ENCODE measurements at places on chromosomes 3 and 15.

- DNase-seq: no peak
Measured at GRCh38 chr3:135539854-135540253, 425.7 kb upstream of the PPP2R3A start.

DNA sequence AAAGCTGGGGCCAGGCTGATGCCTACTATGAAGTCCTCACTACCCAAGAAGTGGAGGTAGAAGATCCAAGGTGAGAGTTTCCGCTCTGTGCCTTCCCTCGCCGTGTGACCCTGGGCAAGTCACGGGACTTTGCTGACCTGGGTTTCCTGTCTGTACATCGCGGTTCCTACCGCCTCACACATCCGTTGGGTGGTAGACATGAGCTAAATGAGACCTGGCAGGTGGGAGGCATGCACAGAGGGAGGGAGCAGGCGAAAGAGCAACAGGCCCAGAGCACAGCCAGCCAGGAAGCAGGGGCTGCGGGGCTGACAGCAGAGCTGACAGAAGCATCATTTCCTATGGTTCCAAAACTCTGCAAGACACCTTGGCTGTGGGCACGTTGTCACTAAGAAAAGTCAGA is 157.3 kb upstream of the BHLHE40 start:
- no peak for DNase-seq

- no peak for DNase-seq
Measured at GRCh38 chr15:82047453-82048400, 1.9 kb upstream of the MEX3B start.

- no peak for DNase-seq
Measured at GRCh38 chr3:129518038-129518561, 10.3 kb upstream of the RHO start.

- DNase-seq: no peak
Measured at GRCh38 chr15:35088329-35088728, 3.2 kb upstream of the NANOGP8 start.
